ENCODE measurements at places on chromosomes 6 and 20.

DNA sequence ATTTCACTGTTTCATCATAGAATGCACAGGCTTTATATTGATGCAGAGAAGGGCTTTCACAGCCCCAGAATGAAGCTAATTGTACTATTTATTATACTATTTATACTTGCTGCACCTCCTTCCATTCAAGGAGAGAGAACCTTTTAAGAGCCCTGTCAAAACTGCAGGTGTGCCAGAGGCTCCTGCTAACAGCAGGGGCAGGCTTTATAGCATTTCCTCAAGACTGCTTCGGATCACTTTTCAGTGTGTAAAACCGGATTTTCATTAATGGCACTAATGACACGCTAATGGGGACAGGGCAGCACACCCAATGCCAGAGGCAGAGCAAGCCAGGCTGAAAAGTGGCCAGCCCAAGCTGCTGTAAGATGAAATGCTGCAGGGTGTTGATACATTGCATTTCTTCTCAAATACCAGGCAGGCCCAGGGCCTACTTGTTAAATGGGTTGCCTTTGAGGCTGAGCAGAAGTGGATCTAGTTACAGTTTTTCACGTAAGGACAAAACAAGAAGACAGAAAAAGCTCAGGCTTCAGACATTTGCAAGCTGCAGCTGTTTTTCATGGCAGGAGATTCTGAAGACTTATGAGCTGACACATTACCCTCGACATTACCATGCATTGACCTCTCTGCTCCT lies 487.7 kb upstream of the BTBD3 start:
- no peak for DNase-seq

DNA sequence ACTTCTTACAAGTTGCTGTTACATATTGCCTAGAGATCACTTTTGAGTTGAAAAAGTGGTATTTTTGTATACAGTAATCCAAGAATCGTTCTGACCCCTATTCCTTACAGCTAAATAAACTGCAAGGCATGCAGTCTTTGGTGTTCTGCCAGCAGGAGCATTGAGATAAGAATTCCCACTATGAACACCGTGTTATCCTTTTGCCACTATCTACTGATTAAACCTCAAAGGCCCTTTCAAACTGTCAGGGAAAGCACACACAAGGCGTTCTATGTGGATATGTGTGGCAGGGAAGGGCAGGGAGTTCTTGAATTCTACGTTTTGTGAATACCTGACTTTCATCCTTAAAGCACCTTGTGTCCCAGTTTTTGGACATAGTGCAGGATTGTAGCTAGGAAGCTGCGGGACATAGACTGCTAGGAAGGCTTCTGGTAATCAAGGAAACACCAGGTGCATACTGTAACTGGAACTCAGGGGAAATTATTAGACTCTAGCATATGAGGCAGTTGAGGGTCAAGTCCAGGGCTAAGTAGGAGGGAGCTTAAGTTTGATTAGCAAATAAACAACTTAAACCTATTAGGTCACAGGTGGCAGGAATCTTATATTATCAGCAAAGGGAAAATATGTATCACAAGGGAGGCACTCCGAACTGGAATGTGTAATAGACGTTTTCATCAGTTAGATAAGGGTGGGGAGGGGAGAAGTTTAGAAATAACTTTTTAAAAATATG lies 506.6 kb downstream of the RNF144B start:
- DNase-seq = no peak

GRCh38 chr6:89685311-89685710 lies 46.8 kb upstream of the LYRM2 start:
- DNase-seq = no peak

- no peak for DNase-seq
These were observed 267.6 kb upstream of the ID4 start for GRCh38 chr6:19569563-19569962.

- DNase-seq = no peak
These were observed 13.9 kb downstream of the MYL9 start for GRCh38 chr20:36555248-36555647.

GRCh38 chr20:61628901-61629601 lies 377.0 kb downstream of the CDH4 start:
- no peak for DNase-seq

GRCh38 chr6:3873051-3873450 lies 23.9 kb downstream of the FAM50B start:
- no peak for DNase-seq

- DNase-seq = no peak
These were observed 112.2 kb upstream of the GRIK2 start for GRCh38 chr6:101281266-101281665.

- no peak for DNase-seq
These were observed 175.2 kb upstream of the CITED2 start for GRCh38 chr6:139549561-139550070.

DNA sequence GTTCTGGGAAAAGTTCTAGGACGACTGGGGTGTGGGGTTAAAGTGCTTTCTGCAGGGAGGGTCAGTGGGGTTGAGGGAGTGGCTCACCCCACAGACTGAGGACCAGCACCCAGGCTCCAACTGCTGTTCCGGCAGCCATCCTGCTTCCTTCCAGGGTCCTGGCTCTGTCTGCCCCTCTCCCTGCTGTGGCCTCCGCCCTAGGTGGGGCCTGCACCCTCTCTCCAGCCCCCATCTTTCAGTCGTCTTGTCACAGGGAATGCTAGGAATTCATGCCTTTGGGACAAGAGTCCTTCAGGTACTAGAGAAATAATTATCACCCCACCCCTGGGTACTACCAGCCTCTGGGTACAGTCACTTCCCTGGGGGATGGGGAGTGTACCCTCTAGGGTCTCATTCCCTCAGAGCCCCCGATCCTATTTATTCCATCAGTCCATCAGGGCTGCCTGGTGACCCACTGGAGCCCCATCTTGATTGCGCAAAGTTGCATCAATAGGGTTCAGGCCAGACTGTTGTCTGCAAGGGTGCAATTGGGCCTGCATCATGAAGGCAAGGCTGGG lies at the start of gene AGER:
TSS of gene AGER (minus strand) at position 170 of the 557 bp plus-strand sequence. CDS start at position 139, 31 bp downstream.
- DNase-seq = no peak

- no peak for DNase-seq
These were observed 209.8 kb downstream of the TPBG start for GRCh38 chr6:82573254-82573972.

- peak; percentile 44 for DNase-seq
These were observed 1.5 kb downstream of the FAM210B start for GRCh38 chr20:56360133-56360907.

GRCh38 chr6:122730334-122730733 lies 49.2 kb upstream of the FABP7 start:
- DNase-seq = no peak

DNA sequence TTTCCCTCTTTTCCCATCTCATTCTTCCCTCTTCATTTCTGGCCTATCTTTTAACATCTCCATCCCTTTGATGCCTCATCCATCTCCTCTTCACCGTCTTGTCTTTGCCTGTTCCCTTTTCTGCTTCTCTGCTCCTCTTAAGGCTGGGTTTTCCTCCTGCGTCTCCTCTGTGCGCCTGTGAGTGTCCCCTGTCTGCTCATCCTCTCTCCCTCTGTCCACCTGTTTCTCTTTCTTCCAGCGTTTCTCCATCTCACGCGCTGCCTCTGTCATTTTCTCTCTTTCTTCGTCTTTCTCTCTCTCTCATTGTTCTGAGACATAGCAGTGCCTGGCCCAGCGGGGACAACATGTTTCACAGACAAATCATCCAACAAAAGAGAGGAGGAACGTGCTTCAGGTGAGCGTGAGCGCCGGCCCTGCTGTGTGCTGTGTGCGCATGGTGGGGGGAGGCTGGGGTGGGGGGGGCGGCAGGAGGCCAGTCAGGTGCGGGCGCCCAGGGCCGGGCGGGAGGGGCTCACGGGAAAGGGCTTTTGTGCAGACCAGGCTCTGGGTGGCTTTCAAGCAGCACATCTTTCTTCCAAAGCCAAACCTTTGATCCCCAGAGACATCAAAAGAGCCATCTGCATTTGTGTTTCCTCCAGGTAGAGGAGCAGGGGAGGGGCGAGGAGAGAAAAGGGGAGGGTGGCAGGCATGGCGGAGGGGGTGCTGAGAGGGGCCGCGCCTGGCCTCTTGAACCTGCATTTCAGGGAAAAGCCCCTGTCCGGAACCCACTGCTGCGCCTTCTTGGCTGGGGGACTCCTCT lies 121.3 kb downstream of the VEGFA start:
- DNase-seq = no peak

DNA sequence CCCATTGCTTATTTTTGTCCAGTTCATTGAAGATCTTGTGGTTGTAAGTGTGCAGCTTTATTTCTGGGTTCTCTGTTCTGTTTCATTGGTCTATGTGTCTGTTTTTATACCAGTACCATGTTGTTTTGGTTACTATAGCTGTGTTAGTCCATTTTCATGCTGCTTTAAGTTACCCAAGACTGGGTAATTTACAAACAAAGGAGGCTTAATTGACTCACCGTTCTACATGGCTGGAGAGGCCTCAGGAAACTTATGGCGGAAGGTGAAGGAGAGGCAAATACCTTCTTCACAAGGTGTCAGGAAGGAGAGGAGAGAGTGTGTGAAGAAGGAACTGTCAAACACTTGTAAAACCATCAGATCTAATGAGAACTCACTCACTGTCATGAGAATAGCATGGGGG lies 29.9 kb upstream of the FERMT1 start:
- DNase-seq = no peak

DNA sequence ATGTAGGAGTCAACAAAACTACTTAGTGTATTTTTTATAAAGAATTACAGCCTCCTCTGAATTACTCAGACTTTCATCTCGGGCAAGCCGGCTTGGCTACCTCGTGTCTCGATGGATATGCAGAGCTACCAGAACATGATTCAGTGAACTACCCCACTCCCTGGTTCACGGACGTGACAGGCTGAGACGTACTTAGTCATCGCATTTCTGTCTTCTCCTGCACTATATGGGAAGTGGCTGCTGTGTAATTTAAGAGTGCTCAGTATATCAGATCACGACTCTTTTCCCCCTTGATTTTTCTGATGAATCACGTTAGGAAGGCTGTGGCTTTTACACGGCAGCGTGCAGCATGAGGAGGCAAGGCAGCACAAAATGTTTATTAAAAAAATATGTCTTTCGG lies 302.7 kb upstream of the ZFP64 start:
- DNase-seq = no peak

DNA sequence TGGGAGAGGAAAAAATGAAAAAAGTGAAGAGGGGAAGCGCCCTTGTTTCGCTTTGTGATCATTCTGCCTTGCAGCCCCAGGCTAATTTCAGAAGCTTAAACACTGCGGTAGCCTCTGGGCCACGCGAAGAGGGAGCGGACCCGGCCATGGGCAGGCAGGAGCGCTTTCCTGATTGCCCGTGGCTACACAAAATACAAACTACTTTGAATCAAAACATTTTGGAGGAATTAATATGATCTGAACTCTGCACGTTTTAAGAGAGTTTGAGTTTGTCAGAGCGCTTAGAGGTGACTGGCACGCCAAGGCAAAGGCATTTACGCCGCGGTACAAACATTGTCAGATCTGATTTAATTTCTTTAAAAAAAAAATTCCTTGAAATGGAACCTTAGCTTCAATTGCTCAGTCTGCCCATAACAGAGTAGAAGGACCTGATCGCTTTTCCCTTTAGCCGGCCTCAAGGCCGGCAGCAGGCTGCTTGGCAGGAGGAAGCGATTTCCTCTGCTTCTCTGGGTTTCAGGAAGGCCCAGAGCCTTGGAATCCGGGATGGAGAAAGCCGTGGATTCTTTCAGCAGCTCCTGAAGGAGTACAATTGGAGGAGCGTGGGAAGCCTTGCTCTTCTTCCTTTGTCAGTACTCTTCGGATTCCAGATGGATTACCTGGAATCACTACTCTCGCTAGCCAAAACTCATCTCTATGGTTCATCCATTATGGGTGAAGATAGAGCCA lies 9.7 kb downstream of the TFAP2D start:
- DNase-seq = no peak

DNA sequence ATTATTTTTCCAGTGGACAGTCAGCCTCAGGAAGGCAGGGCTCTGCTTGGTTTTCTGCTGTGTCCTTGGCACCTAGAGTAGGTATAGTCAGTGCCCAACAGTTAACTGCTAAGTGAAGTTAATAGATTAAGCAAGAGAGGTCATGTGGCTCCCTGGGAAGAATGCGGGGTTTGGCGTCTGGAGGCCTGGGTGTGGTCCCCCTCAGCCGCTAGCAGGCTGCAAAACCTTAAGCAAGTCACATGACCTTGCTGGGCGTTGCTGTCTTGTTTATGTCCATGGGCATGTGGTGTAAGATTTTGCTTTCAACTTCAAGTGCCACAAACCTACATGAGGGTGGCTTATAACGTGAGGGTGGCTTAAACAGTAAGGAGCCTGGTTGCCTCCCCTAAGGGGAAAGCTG lies 75.5 kb upstream of the SCP2D1 start:
- peak; percentile 30 for DNase-seq

DNA sequence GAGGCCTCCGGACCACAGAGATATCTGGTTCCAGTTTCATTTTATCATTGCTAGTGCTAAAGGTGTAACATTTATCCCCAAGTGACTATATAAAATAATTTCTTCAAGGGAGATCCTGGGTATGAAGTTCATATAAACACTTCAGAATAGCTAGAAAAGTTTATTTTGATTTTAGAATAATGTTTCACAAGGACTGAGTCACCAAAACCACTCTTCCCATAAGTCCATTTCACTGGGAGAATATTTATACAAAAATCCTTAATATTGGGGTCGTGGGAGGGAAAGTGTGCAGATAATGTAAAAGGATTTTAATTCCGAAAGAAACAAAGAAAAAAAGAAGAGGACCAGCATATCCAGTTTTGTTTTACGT lies 128.1 kb downstream of the ISM1 start:
- DNase-seq = no peak

- DNase-seq = no peak
These were observed 243.4 kb downstream of the TRDN start for GRCh38 chr6:123393331-123393730.

DNA sequence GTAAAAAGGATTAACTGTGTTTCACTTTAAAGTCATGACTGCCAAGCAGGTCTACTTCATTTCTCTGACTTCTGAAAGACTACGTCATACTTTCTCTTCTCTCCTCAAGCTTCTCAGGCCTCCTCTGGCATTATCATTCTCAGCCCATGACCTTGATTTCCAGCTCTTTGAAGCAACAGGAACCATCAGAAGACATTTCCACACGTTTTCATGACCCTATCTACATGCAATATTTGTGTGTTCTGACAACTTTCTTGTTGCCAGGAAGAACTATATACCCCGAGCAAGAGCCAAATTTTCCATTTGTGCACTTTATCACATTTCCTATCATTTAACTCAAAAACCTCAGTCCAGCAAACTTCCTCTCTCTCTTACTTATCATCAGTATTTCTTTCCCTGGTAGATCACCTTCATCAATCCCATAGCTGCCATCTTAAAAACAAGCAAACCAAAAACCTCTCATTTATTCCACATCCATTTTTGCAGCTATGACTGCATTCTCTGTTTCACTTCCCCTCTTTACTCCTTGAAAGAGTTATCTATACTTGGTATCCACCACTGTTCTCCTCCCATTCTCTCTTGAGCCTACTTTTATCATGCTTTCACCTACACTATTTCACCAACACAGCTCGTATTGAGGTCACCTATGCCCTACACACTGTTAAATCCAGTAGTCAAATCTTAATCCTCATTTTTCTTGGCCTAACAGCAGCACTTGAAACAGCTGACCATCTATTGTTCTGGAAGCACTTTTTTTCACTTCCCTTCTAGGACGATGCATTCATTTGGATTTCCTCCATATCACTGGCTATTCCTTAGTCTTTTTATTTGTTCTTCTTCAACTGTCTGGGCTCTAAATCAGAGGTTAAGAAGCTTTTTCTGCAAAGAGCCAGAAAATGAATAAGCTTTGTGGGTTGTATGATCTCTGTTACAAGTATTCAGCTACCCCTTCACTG lies 47.1 kb downstream of the STX7 start:
- DNase-seq = no peak

All from hematopoietic multipotent progenitor cell treated with erythropoietin and hydrocortisone succinate and interleukin-3 and kit ligand, for 15 days (in vitro differentiated cells).